ENCODE measurements at places on chromosomes 1 and 21. TPM values are rescaled to one million over a fixed set of nuclear protein-coding genes. Genes with fewer than 3 reads are reported as not detected.

DNA sequence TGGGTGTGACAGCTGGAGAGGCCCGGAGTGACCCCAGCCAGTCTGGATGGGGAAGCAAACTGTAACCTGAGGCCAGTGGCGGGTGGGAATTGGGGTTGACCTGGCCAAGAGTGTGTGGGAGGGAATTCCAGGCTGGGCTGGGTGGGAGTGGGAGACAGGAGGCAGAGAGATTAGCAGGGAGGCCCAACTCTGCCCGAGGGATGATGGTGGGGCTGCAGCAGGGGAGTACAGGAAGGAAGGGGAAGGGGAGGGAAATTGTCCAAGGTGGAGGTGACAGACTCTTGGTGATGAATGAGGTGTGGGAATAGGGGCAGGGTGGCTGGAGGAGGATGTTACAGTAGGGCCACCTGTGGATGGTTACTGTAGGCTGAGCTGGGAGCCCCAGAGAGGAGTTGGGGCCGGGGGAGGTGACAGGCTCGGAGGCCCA is 40.4 kb downstream of the HUNK start:
- DNase-seq: no peak
- no peak overlapping the region for H3K27ac ChIP-seq
- no peaks in the 10 kb centered on the region for H3K4me1 ChIP-seq
- H3K27me3 ChIP-seq: no peaks in the 10 kb centered on the region
- H3K4me3 ChIP-seq: no peak overlapping the region

DNA sequence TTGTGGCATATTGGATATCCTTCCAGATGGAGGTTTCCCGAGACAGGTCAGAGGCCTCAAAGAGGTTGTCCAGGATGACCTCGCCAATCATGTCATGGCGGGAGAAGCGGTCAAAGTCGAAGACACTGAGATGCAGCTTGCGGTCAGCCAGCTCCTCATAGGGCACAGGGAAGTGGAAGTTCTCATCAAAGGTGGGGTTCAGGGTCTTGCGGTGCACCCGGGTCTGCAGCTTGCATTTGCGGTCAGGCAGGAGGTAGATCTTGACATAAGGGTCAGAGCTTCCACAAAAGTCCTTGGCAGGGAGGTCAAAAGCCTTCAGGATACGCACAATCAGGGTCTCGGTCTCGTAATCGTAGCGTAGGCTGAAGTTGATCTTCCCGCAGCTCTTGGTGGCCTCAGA is 16.2 kb downstream of the SYT6 start:
- no peak overlapping the region for H3K4me3 ChIP-seq
- H3K36me3 ChIP-seq: no peaks in the 10 kb centered on the region
- H3K27me3 ChIP-seq: no peaks in the 10 kb centered on the region
- no peak overlapping the region for H3K27ac ChIP-seq
- no peaks in the 10 kb centered on the region for H3K4me1 ChIP-seq
- no peak for DNase-seq

GRCh38 chr1:212203630-212204029 is 81.6 kb upstream of the PPP2R5A start:
- no peak overlapping the region for H3K27ac ChIP-seq
- no peak for DNase-seq
- H3K27me3 ChIP-seq: no peaks in the 10 kb centered on the region

GRCh38 chr1:212110617-212111016 is 75.1 kb downstream of the DTL start:
- H3K36me3 ChIP-seq: no peaks in the 10 kb centered on the region
- H3K4me3 ChIP-seq: no peak overlapping the region
- H3K27me3 ChIP-seq: no peaks in the 10 kb centered on the region
- DNase-seq: no peak
- no peaks in the 10 kb centered on the region for H3K4me1 ChIP-seq

GRCh38 chr21:43733529-43734071 is 14.7 kb downstream of the PDXK start:
- H3K27ac ChIP-seq: no peak overlapping the region
- H3K4me3 ChIP-seq: no peak overlapping the region
- no peak for DNase-seq
- peaks cover 35% of the 10 kb centered on the region for H3K4me1 ChIP-seq
- H3K27me3 ChIP-seq: no peaks in the 10 kb centered on the region
- H3K36me3 ChIP-seq: no peaks in the 10 kb centered on the region

- no peak overlapping the region for H3K27ac ChIP-seq
- no peaks in the 10 kb centered on the region for H3K27me3 ChIP-seq
- no peaks in the 10 kb centered on the region for H3K4me1 ChIP-seq
- no peak overlapping the region for H3K4me3 ChIP-seq
Measured at GRCh38 chr1:48228156-48228555, 5.6 kb downstream of the SLC5A9 start.

- no peak overlapping the region for H3K27ac ChIP-seq
- no peak overlapping the region for H3K4me3 ChIP-seq
- no peaks in the 10 kb centered on the region for H3K36me3 ChIP-seq
Measured at GRCh38 chr21:23026878-23027277, 2028.7 kb downstream of the NCAM2 start.

GRCh38 chr21:37742532-37742931 is 173.7 kb downstream of the KCNJ6 start:
- no peak overlapping the region for H3K27ac ChIP-seq
- no peaks in the 10 kb centered on the region for H3K27me3 ChIP-seq
- no peaks in the 10 kb centered on the region for H3K4me1 ChIP-seq

- H3K27me3 ChIP-seq: no peaks in the 10 kb centered on the region
- H3K36me3 ChIP-seq: no peaks in the 10 kb centered on the region
- H3K4me3 ChIP-seq: no peak overlapping the region
- DNase-seq: no peak
Measured at GRCh38 chr1:99704356-99704816, 58.5 kb downstream of the PALMD start.

- no peaks in the 10 kb centered on the region for H3K27me3 ChIP-seq
- H3K27ac ChIP-seq: no peak overlapping the region
- H3K36me3 ChIP-seq: no peaks in the 10 kb centered on the region
Measured at GRCh38 chr1:89736937-89737733, 83.7 kb upstream of the LRRC8D start.

DNA sequence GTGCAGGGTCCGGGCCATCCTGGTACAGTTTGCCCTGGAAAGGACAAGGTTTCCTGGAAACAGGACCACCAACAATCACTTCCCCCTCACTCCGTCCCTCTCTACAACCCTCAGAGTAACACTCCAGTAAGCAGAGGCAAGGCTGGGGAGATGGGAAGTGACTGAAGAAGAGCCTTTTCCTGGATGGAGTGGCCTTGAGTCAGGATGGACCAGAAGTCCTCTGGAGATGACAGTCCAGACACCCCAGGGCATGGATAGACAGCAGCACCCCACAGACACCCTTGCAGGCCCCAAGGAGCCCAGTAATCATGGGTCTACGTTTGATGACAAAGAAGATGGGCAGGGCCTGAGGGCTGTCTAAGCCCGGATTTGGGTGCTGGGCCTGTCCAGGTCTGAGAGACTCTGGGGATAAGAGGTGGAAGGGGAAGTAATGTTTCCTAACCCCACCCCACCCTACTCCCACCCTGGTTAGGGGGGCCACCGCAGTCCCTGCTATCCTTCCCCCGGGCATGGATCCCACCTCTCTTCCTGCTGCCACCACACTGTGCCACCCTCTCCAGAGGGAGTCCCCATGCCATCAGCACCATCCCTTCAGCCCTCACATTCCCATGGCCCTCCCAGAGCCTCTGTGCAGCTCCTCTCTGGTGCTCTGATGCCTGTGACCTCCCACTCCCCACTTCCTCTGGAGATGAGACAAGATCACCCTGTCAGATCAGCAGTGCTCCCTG is 7.2 kb upstream of the S100A8 start:
- no peaks in the 10 kb centered on the region for H3K4me1 ChIP-seq
- no peak overlapping the region for H3K4me3 ChIP-seq
- no peaks in the 10 kb centered on the region for H3K36me3 ChIP-seq
- no peaks in the 10 kb centered on the region for H3K27me3 ChIP-seq
- no peak overlapping the region for H3K27ac ChIP-seq

GRCh38 chr1:173954179-173954578 is 37.1 kb upstream of the SERPINC1 start:
- no peaks in the 10 kb centered on the region for H3K36me3 ChIP-seq
- H3K4me1 ChIP-seq: no peaks in the 10 kb centered on the region
- no peak overlapping the region for H3K4me3 ChIP-seq
- DNase-seq: no peak
- no peaks in the 10 kb centered on the region for H3K27me3 ChIP-seq
- H3K27ac ChIP-seq: no peak overlapping the region

DNA sequence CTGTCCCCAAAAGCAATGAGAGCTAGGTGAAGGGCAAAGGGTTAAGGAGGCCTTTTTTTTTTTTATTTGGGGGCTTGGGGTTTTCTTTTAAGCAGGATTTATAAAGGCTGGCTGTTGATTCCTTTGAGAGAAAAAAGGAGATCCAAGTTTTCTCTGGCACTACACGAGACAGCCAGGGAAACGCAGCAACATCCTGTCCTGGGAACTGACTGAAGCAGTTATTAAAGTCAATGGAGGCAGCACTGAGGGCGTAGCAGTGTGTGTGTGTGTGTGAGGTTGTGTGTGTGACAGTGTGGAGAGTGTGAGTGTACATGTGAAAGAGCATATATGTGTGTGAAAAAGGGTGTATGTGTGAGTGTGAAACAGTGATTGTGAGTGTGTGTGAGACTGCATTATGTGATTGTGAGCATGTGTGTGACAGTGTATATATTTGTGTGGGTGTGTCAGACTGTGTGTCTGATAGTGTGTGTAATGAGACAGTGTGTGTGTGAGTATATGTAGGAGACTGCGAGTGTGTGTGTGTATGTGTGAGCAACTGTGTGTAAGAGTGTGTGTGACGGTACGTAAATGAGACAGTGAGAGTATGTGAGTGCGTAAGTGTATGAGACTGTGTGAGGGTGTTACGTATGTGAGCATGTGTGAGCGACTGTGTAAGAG is 65.9 kb upstream of the TIAM1 start:
- H3K4me1 ChIP-seq: no peaks in the 10 kb centered on the region
- H3K27ac ChIP-seq: no peak overlapping the region
- H3K27me3 ChIP-seq: no peaks in the 10 kb centered on the region
- DNase-seq: no peak
- no peak overlapping the region for H3K4me3 ChIP-seq
- no peaks in the 10 kb centered on the region for H3K36me3 ChIP-seq

DNA sequence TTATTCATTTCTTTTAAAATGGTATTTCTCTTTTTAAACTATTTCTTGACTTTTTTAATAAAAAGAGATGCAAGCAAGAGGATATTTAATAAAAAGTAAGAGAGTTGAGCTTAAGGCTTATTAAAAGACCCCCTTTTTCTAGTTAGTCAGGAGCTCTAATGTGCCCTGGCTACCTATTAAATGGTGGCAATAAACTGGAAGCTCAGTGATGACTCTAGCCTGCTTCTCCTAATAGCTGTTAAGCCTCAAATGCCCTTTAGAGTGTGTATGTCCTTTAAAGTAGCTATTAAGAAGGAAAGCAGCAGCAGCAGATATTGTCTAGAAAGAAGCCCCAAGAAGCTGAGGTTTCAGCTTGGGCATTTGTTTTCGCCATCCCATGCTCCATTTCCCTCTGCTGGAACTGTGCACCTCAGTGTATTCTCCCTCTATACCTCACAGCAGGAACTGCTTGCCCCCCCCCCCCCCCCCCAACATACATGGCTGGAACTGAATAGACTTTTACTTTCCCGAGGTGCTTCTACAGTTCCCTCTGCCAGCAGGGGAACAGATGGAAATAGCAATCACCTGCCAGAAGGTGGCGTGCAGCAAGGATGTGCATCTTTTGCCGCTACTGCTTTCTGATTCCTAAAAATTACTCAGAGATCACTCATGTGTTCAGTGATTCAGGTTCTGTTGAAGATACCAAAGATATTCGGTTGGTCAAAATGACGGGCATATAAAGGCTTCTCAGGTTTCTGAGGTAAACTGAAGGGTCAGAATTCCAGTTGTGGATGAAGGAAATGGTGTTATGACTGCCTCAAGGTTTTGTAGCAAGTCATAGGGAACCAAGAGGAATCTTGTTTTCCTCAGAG is 2.5 kb downstream of the RGS4 start:
- H3K27ac ChIP-seq: no peak overlapping the region
- H3K36me3 ChIP-seq: no peaks in the 10 kb centered on the region
- H3K4me1 ChIP-seq: no peaks in the 10 kb centered on the region

- no peak overlapping the region for H3K27ac ChIP-seq
- H3K4me1 ChIP-seq: peaks cover 4% of the 10 kb centered on the region
- no peaks in the 10 kb centered on the region for H3K27me3 ChIP-seq
- no peak overlapping the region for H3K4me3 ChIP-seq
- DNase-seq: no peak
- no peaks in the 10 kb centered on the region for H3K36me3 ChIP-seq
Measured at GRCh38 chr1:153685544-153686340, 7.3 kb downstream of the NPR1 start.

GRCh38 chr1:167489571-167490340 is 28.6 kb downstream of the CD247 start:
- H3K36me3 ChIP-seq: no peaks in the 10 kb centered on the region
- no peak for DNase-seq
- H3K27me3 ChIP-seq: peaks cover 5% of the 10 kb centered on the region
- H3K4me3 ChIP-seq: no peak overlapping the region
- H3K4me1 ChIP-seq: no peaks in the 10 kb centered on the region

GRCh38 chr21:45339421-45340402 is 52.0 kb upstream of the POFUT2 start:
- no peak for DNase-seq
- no peaks in the 10 kb centered on the region for H3K36me3 ChIP-seq
- H3K27me3 ChIP-seq: no peaks in the 10 kb centered on the region
- no peak overlapping the region for H3K4me3 ChIP-seq
- no peak overlapping the region for H3K27ac ChIP-seq

DNA sequence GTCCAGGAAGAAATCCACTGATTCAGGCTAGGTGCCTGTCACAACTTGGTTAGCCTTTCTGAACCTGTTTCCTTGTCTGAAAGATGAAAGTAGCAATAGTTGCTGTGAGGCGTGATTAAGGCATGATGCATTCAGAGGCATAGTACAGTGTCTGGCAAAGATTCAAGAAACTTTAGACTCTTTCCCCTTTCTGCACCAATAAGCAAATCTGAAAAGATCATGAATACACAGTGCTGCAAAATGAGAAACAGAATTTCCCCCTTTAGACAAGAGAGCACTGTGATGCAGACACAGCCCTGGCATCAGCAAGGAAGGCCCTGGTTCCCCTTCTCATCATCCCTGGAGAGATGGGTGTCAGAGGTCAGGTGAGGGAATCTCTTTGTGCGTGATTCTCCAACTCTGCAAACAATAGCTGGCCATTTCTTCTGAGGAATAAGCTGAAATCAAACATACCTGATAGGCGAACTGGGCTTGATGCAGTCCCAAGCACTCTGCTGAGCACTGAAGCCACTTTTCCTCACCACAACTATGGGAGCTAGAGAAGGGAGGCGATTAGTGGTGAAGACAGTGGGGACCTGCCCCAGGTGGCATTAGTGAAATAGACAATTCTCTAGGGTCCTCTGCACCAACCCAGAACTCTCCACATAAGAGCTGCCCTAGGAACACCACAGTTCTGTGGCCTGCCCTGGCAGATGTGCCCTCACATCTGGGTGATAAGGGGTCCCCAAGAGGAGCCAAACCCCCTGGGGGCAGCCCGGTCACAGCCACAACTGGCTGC is 41.7 kb downstream of the ITPKB start:
- no peak overlapping the region for H3K27ac ChIP-seq
- no peaks in the 10 kb centered on the region for H3K36me3 ChIP-seq
- H3K4me1 ChIP-seq: peaks cover 9% of the 10 kb centered on the region

GRCh38 chr1:87450136-87450535 is 121.5 kb downstream of the LMO4 start:
- no peak for DNase-seq
- H3K27ac ChIP-seq: no peak overlapping the region
- no peaks in the 10 kb centered on the region for H3K36me3 ChIP-seq
- H3K4me3 ChIP-seq: no peak overlapping the region
- H3K4me1 ChIP-seq: no peaks in the 10 kb centered on the region
- no peaks in the 10 kb centered on the region for H3K27me3 ChIP-seq

The TRPM2 gene
- total RNA-seq: 11.7 TPM

The SPSB1 gene
- 13.6 TPM for total RNA-seq

The ARHGAP30 gene
- 10.1 TPM for total RNA-seq

The DVL1 gene
- total RNA-seq: 55.8 TPM

The KCND3 gene
- 3.0 TPM for total RNA-seq

The FCGR2B gene
- 19.6 TPM for total RNA-seq

The NCAM2 gene
- 29.8 TPM for total RNA-seq

The MAP3K7CL gene
- total RNA-seq: 24.4 TPM

The CRNN gene
- not detected for total RNA-seq

The SH2D1B gene
- not detected for total RNA-seq

The MAN1C1 gene
- total RNA-seq: 44.5 TPM

Measured in adrenal gland (tissue), 19 donors.